ENCODE measurements at places on chromosomes 6 and 20. TPM values are rescaled to one million over a fixed set of nuclear protein-coding genes. Genes with fewer than 3 reads are reported as not detected.

LGSN gene
- polyA plus RNA-seq, result 0.63 TPM

DNA sequence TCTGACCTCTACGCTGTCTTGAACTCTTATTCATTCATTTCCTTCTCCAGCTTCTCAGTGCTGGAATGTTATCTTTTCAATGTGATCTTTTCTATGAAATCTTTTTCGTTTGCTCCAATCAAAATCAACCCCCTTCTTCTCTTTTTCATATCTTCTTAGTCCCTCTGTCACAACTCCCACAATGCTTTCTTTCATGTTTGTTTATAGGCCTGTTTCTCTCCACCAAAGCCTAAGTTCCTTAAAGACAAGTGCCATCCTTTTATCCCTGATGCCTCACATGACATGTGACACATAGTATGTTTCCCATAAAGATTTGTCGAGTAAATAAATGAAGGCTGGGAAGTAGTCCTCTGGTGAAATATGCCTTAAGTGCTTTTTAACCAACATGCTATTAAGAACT, 38.1 kb downstream of the CRYBG1 start:
- no peak for DNase-seq

GRCh38 chr6:19587238-19587942, 249.8 kb upstream of the ID4 start:
- no peak for DNase-seq

GRCh38 chr6:88548891-88549505, 382.9 kb upstream of the CNR1 start:
- no peak for DNase-seq

TRIM10 gene
- polyA plus RNA-seq, result 0.37 TPM

SLC17A2 gene
- 0.12 TPM for polyA plus RNA-seq

FUCA2 gene
- 55.4 TPM for polyA plus RNA-seq

SCUBE3 gene
- 3.5 TPM for polyA plus RNA-seq

GRCh38 chr6:28082939-28083338, 2.6 kb downstream of the ZNF165 start:
- DNase-seq, result no peak

GRCh38 chr20:49814057-49814694, 1.5 kb downstream of the SLC9A8 start:
- DNase-seq, result no peak

BCAS4 gene
- 7.0 TPM for polyA plus RNA-seq

RSPH4A gene
- polyA plus RNA-seq, result 7.6 TPM

SEMG1 gene
- polyA plus RNA-seq, result not detected

DNA sequence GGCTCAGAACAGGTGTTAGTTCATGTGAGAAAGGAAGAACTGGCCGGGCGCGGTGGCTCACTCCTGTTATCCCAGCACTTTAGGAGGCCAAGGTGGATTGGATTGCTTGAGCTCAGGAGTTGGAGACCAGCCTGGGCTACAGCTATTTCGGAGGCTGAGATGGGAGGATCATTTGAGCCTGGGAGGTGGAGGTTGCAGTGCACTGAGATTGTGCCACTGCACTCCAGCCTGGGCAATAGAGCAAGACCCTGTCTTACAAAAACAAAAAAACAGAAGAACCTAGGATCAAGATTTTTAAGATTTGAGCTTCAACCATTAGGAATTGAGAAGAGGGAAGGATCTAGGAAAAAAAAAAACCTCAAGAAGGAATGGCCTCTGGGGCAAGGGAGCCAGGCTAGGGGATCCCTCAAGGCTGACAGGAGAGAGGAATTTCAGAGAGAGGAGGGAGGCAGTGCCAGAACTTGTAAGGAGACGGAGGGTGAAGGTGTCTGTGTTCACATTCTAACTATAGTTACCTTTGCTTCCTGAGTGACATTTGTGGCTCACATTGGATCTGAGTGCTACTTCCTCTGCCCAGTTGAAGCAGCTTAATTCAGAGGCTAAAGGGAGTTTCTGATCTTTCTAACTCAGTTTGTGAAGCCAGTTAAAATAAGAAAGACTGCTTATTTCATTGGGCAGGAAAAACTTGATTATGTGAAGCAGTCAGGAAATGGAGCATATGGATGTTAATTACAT, 26.1 kb downstream of the CHMP4B start:
- DNase-seq, result no peak

NHSL1 gene
- polyA plus RNA-seq, result 60.5 TPM

ZC2HC1B gene
- polyA plus RNA-seq, result not detected

GRCh38 chr6:116010790-116011401, 49.8 kb downstream of the FRK start:
- DNase-seq, result peak; percentile 70

GRCh38 chr6:141552463-141552862, 580.3 kb upstream of the GJE1 start:
- DNase-seq, result peak; percentile 30

Measured in right lung (tissue), 10 donors.